ENCODE measurements at places on chromosomes 7 and 10. TPM values are rescaled to one million over a fixed set of nuclear protein-coding genes. Genes with fewer than 3 reads are reported as not detected.

PARG gene
- 19.1 TPM for total RNA-seq

C10orf53 gene
- total RNA-seq = not detected

UCMA gene
- total RNA-seq = not detected

GRCh38 chr7:26497801-26498596, 206.3 kb downstream of the SNX10 start:
- DNase-seq = no peak

DNA sequence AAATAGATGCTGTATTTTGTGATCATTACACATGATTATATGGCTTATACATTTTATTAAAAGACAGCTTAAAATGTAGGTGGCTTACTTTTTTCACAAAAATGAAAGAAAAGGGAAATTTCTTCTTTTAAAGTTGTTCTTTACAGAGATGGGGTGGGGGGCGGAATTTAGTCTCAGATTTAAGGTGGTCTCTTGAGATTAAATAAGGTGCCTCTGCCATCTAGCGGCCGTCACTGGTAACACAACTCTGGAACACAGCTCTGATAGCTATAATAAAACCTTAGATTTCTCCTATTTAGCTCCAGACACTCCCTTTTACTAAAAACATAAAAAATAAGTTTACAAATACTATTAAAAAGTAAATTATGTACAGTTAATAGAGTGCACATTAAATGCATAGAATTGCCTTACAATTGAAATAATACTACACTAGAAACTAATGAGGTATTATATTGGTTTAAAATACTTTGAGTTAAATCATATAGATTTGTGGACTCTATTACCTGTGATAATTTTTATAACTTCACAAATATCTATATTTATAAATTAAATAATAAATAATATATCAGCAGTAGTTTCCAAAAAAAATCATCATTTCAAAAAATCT, 210.9 kb downstream of the DGKB start:
- DNase-seq = peak; percentile 69

DNA sequence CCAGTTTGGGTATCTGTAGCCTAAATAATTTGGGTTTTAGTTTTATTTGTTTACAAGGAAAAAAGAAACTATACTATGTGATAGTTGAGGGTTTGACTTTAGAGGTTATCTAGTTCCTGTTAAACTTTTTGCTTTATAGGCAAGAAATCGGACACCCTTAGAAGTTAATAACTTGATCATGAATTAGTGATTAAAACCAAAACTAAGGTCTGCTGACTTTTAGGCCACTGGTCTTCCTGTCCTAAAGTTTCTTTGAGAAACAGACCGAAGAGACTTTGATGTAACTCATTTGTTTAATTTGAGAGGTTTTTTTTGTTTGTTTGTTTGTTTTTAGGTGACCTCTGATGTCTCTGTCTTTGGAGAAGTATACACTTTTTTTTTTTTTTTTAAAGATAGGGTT, 59.7 kb downstream of the PHTF2 start:
- no peak for DNase-seq

DNA sequence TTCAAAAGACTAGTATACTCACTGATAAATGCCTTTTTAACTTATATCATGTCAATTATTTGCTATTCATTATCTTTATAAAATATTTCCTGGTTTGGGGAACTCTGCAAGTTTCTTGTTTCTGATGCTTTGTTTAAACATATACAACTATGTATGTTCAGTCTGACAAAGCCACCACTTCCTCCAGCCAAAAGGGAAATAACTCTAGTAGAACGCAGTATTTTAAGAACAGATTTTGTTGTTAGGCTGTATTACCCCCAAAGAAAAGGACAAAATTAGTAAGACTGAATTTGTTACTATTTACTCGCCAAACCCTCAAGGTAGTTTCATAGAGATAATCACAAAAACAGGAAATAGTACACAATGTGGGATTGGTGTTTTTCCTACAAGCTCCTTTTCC, 78.9 kb downstream of the LRRTM3 start:
- DNase-seq = no peak

GRCh38 chr10:6406220-6407033, 173.6 kb downstream of the PRKCQ start:
- no peak for DNase-seq

- DNase-seq = no peak
Observed at GRCh38 chr7:31071645-31072029, 19.5 kb downstream of the ADCYAP1R1 start.

All from stomach (tissue), 19 donors.